Upper lobe of left lung (tissue), 6 donors: ENCODE measurements at places on chromosomes 5 and 9. TPM values are rescaled to one million over a fixed set of nuclear protein-coding genes. Genes with fewer than 3 reads are reported as not detected.

- H3K4me3 ChIP-seq, result no peak overlapping the region
- no peaks in the 10 kb centered on the region for H3K36me3 ChIP-seq
- DNase-seq, result no peak
- no peaks in the 10 kb centered on the region for H3K27me3 ChIP-seq
- H3K4me1 ChIP-seq, result no peaks in the 10 kb centered on the region
These were observed 191.0 kb downstream of the RAB3C start for GRCh38 chr5:58773744-58774441.

- no peak overlapping the region for H3K27ac ChIP-seq
- no peaks in the 10 kb centered on the region for H3K4me1 ChIP-seq
- no peak for DNase-seq
- no peaks in the 10 kb centered on the region for H3K27me3 ChIP-seq
- H3K4me3 ChIP-seq, result no peak overlapping the region
These were observed 503.0 kb upstream of the ZNF608 start for GRCh38 chr5:125249400-125249799.

MFAP3 gene
- total RNA-seq, result 23.1 TPM

PLAC8L1 gene
- total RNA-seq, result not detected

DNA sequence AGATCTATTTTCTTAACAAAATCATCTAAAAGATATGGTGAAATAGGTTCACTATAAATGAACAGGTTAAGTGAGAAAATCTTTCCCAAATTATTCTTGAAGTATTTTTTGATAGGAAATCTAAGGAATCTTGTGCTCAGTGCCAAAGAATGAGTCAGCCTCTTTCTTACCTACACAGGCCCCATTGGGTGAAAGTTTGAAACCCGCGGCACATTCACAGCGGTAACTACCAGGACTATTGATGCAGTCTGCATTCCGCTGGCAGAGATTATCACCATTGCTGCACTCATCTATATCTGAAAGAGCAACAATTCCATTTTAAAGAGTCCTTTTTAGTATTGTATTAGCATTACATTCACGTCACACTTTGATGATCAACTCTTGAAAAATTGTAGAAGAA lies 221.8 kb downstream of the SLC12A2 start:
- H3K4me3 ChIP-seq, result no peak overlapping the region
- no peak overlapping the region for H3K27ac ChIP-seq
- H3K4me1 ChIP-seq, result no peaks in the 10 kb centered on the region
- H3K27me3 ChIP-seq, result no peaks in the 10 kb centered on the region
- H3K36me3 ChIP-seq, result no peaks in the 10 kb centered on the region

DNA sequence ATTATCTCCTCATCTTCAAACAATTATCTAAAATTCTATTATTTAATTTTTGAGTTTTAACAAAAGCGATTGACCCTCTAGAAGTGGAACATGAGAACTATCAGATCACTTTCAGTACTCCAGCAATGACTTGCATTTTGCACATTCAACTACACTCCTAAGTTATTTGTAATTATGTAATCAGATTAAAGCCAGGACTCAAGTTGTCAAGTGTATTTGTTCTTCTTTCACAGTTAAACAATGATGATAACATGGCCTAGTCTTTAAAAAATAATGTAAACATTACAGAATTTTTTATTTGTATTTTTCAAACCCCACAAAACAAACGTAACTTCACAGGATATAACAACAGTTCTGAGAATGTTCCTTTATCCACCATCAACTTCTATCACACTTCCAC lies 2148.9 kb upstream of the ACO1 start:
- no peaks in the 10 kb centered on the region for H3K4me1 ChIP-seq
- no peak overlapping the region for H3K27ac ChIP-seq
- no peak overlapping the region for H3K4me3 ChIP-seq

DNA sequence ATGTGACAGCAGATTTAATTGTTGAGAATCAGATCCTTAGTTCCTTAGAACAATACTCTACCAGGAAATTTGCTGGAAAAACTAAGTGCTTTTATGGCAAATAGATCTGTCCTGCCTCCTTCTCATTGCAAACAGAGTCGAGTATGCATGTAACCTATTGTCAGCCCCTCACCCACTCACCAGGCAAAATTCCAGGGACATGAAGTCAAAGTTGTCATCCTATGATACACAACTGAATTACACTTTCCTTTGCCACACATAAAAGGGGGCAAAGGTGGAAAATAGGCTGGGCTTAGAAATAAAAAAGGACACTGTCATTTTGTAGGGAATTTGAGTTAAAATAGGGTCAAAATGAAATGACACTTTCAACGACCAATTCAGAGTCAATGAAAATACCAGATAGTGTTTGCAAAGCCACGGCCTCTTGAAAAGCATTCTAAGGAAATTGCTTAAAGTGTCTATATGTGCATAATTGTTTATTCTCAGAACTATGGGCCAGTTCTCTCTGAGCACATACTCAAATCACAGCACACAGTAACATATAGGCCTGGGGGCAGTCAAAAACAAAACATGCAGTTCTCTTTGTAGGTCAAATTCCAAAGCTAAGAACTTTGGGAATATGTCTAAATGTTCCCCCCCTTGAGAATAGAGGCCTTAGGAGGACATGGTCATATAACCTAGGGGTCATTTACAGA lies 452.8 kb downstream of the NFIB start:
- H3K36me3 ChIP-seq, result no peaks in the 10 kb centered on the region
- no peaks in the 10 kb centered on the region for H3K4me1 ChIP-seq
- no peak overlapping the region for H3K4me3 ChIP-seq
- no peak for DNase-seq
- H3K27ac ChIP-seq, result no peak overlapping the region
